ENCODE measurements at places on chromosomes 16 and 17.

GRCh38 chr16:2081201-2082084 is 33.7 kb downstream of the TSC2 start:
- DNase-seq: no peak

DNA sequence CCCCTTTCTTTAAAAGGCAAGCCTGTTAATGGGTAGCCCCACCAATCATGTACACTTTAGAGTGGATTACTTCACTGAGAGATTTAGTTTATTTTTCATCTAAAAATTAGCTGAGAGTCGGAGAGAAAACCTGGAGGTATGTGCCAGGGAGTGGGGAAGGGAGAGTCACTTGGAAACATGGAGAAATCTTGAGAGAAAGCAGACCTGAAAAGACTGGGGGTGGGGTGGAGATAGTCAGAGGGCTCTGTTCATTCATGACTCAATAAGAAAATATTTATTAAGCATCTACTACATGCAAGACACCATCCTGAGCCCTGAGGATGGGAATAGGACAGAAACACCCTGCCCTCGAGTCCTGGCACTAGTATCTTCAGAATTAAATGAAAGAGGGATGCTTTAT is 27.4 kb upstream of the RCVRN start:
- DNase-seq: no peak

GRCh38 chr17:9150446-9151090 is 129.3 kb downstream of the NTN1 start:
- DNase-seq: no peak

- no peak for DNase-seq
Observed at GRCh38 chr16:13633391-13633861, 286.5 kb upstream of the ERCC4 start.

DNA sequence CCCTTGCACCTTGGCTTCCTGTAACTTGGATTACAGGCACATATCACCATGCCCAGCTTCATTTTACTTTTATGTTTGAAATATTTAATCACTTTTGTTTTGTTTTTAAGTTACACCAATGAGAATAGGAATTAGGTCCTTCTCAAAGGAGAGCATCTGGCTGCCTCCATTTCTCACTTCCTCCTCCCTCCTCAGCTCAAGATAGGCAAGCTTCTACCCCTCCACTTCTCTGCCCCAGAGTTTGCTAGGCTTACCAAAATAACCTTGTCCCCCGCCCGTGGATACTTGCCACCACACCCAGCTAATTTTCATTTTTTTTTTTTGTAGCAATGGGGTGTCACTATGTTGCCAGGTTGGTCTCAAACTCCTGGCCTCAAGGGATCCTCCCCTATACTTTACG is 17.9 kb downstream of the GABARAPL2 start:
- DNase-seq: no peak

DNA sequence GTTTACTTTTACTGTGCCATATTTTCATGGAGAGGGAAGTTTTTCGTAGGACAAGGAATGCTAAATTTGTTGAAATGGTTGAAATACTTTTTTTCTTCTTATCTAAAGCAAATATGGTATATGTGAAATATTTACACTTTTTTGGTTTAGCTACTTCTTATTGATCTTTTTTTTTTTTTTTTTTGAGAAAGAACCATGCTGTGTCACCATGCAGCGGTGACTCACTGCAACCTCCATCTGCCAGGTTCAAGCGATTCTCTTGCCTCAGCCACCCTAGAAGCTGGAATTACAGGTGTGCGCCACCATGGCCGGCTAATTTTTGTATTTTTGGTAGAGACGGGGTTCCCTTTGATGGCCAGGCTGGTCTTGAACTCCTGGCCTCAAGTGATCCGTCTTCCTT is 100.5 kb downstream of the FTO start:
- no peak for DNase-seq

DNA sequence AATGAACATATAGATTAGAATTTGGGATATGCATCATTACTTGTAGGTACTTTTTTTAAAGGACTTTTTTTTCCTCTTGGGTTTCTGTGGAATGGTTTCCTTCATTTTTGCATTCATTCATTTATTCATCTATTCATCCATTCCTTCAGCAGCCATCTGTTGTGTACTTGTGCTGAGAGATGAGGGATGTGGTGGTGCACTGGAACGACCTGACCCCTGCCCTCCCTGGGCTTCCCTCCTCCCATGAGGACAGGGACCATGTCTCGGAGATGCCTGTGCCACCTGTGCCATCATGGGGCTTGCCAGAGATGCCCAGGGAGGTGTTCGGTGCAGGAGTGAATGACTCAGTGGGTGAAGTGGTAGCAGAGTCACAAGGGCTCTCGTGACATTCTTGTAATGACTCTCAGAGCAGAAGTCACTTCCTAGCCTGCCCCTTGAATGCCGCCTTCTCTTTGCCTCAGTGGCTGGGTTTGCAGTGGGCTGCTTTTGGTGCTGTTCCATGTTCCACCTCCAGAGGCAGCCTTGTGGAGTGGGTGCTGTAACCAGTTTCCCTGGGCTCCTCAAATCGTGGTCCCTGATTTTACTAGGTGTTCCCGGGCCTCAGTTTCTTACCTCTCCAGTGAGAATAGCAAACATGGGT is 43.9 kb downstream of the CLEC16A start:
- peak; percentile 48 for DNase-seq

DNA sequence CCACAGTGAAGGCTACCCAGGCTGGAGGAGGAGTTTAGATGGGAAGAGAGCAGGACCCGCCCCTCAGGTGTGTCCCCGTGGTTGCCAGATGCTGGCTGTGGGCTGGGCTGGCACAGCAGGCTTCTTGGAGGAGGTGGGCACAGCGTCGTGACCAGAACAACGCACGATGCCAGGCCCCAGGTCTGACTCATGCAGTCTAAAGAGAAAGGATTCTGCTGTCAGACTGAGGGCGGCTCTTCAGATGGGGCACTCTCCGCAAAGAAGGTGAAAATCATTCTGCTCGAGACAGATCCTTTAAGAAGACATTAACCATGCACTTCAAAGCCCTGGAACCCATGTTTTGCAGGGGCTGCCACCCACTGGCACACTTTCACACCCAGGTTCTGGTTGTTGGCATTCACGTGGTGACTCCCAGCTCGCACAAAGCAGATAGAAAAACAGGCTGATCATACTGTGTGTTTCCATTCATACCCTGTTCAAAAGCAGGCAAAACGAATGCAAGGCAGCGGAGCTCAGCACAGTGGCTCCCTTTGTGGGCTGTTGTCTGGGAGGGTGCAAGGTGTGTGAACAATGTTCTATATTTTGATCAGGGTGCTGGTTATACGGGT is 19.0 kb downstream of the CACNG4 start:
- no peak for DNase-seq

DNA sequence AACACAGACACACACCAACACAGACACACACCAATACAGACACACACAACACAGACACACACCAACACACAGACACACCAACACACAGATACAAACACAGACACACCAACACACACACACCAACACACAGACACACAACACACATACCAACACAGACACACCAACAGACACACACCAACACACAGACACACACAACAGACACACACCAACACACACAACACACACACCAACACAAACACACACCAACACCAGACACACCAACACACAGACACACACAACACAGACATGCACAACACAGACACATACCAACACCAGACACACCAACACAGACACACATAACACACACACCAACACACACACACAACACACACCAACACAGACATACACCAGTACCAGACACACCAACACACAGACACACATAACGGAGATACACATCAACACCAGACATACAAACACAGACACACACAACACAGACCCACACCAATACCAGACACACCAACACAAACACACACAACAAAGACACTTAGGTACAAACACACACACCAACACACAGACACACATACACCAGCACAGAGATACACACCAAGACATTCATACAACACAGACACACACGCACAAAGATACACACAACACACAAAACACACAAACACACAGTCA is 2.2 kb downstream of the CDRT4 start:
- no peak for DNase-seq

GRCh38 chr17:76906463-76906862 is 38.3 kb downstream of the MGAT5B start:
- DNase-seq: no peak

GRCh38 chr16:58070585-58070984 is 45.0 kb downstream of the MMP15 start:
- DNase-seq: no peak

- peak; percentile 74 for DNase-seq
Observed at GRCh38 chr17:29176558-29177351, 3.4 kb downstream of the MYO18A start.

DNA sequence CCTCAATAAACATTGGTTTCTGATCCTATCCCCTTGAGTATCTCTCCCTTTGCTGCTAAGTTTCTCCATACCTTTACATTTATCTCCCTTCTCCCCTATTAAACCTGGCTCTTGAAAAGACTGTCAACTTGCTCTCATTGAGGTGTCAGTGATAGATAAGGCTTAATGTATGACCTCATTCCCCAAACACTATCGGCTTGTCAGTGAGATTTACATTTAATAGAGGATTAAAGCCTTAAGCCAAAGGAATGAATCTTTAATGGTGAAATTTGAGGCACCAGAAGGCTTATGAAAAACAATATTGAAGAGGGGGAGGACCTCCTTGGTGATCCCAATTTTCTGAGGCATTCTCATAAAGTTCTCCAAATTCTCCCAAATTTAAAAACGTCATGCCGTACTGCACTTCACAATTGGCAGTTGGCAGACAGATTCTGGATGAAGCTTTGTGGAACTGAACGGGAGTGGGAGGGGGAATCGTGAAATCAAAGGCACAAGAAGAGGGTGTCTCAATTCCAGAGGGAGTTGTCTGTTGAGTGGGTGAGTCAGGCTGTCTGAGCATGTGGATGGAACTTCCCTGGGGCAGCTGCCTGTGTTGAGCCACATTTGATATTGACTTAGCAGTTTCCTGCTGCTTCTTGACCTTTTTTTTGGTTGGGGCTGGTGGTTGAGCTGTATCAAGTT is 478.8 kb downstream of the NPIPA7 start:
- DNase-seq: no peak

GRCh38 chr16:21277927-21278706 is at the start of gene CRYM:
CRYM (minus strand) TSS chr16:21278290; CDS start chr16:21278251, 39 bp downstream.
- DNase-seq: peak; percentile 26

DNA sequence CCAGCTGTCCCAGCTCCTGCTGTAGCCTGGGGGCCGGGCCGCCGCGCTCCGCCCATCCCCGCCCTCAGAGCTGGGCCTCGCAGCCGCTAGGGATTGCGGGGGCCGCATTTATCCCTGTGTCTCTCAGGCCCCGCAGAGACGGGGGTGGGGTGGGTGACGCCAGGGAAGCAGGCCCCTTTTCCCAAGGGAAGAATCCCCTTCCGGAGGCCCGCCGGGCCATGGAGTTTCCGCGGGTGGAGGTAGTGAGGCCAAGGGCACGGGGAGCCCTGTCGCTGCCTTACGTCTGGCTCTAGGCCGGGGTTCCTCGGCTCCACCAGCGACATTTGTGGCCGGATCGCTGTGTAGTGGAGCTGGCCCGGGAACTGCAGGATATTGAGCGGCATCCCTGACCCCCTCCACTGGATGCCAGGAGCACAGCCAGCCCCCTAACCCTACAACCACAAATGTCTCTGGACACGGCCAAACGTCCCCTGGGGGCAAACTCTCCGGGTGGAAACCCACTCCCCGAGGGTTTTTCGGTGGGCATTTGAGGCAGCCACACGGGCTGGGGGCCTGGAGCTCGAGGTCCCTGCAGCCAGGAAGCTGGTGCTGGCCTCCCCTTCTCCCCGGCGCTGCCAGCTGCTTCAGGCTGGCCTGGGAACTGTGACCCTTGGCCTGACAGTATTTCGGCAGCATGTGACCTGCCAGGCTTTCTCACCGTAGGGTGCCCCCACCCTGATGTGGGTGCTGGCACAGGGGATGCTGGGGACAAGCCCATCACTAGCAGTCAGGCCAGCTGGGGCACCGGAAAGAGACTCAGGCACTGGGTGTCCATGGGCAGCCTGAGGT is 12.0 kb upstream of the CD300A start:
- no peak for DNase-seq

DNA sequence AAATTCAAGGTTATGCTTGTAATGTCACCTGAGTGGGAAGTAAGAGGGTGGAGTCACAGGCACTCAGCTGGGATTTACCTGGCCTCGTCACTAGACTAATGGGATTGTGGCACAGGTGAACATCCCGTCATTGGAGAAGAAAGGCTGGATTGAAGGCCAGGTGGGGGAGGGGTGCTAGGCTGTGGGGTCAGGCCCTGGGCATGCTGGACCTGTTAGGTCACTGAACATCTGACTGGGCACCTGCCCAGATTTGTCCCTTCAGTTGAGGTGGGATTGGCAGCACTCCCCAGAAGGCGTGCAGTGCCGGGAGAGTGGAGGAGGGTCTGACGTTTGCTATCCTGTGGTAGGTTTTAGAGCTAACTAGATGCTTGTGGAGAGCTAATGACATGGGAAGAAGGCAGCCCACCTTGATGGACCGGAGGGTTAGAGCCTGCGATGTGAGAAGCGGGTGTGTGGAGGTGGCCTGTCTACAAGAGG is 161.5 kb upstream of the ZNF267 start:
- no peak for DNase-seq

- no peak for DNase-seq
Observed at GRCh38 chr17:66268247-66268927, 34.0 kb upstream of the PRKCA start.

DNA sequence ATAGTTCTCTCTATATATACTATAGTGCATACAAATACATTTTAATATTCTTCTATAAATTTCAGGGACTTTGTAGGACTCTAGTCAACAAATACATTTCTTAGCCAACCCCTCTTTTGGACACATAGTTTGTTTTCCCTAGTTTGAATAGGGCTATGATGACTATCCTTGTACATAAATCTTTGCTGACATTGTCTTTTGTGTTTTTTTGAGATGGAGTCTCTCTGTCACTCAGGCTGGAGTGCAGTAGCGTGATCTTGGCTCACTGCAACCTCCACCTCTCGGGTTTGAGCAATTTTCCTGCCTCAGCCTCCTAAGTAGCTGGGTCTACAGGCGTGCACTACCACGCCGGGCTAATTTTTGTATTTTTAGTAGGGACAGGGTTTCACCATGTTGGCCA is 3.3 kb downstream of the ANKS4B start:
- DNase-seq: no peak

- DNase-seq: no peak
Observed at GRCh38 chr16:68296291-68296690, 14.5 kb downstream of the SLC7A6OS start.

DNA sequence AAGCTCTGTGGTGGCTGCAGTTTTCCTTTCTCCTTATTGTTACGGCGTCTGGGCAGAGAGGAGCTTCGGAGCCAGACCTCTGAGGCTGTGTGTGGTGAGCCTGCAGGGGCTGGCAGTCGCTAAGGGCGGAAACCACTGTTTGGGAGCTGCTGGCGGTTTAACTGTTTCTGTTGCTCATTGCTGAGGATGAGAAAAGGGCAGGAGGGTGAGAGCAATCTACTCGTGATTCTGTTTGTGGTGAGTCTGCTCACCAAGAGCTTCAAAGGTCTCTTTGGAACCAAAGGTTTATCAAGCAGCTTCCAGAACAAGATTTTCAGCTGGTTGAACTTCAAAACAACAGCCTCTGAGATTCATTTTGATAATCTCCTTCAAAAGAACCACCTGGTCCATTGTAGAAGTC is 143.9 kb downstream of the ANKFN1 start:
- DNase-seq: peak; percentile 41

- DNase-seq: no peak
Observed at GRCh38 chr17:68289936-68290267, 1.0 kb downstream of the SLC16A6 start.

- DNase-seq: no peak
Observed at GRCh38 chr16:58105631-58106030, 23.6 kb downstream of the CFAP20 start.

Data from CD4-positive, alpha-beta T cell treated with Interleukin-17A for 4 hours (primary cell).